NAMALWA (cell line): ENCODE measurements at places on chromosomes 3 and 15.

- no peak for DNase-seq
These were observed 129.1 kb upstream of the RAP2B start for GRCh38 chr3:153032891-153033290.

- DNase-seq = no peak
These were observed 19.5 kb downstream of the BMF start for GRCh38 chr15:40088929-40089755.

DNA sequence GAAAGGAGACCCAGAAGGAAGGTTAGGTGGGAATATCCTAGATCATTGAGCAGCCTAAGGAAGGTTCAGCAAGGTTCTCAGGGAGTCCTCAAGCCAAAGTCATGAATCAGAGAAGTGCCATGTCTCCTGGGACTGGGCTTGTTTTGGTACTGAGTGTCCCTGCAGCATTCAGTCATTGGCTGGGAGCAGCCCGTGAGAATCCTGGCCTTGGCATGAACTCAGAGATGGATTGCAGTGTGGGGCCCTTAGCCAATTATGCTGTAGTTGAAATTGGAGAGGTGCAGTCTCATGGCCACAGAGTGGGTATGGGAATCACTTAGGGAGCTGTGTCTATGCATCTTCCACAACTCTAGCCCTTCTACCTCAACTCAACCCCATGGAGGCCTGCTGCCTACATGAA lies 17.0 kb upstream of the PPM1L start:
- no peak for DNase-seq

DNA sequence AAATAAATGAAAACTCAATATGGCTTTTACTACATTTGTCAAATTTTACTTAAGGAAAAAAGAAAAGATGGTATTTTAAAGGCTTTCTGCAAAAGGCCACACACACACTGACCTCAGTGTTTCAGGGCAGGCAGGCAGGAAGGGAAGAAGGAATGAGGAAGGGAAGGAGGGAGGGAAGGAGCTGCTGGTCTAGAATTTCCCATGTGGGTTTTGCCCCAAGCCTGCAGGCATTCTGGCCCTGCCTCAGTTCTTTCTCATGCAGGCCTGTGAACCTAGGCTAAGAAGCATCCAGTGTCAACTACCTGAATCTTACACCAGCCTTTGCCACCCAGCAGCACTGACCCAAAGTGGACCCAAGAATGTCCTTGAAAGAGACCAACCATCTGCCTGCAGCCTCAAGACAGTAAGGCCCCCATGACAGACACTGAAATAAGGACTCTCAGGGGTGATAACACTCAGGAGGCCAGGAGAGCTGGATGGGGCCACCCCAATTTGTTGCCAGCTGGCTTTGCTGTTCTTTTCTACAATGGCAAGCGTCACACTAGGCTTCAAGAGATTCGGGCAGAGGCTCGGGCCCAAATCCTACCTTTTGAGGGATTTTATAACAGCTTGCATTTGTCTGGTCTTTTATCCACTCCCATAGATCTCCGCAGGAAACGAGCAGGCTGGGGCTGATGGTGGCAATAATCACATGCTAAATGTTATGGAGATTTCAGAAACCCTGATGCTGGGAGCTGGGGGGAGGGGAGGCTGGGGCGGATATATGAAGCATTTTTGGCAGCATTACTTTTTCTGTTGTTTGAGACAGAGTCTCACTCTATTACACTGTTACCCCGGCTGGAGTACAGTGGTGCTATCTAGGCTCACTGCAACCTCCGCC lies 51.4 kb downstream of the XXYLT1 start:
- no peak for DNase-seq

DNA sequence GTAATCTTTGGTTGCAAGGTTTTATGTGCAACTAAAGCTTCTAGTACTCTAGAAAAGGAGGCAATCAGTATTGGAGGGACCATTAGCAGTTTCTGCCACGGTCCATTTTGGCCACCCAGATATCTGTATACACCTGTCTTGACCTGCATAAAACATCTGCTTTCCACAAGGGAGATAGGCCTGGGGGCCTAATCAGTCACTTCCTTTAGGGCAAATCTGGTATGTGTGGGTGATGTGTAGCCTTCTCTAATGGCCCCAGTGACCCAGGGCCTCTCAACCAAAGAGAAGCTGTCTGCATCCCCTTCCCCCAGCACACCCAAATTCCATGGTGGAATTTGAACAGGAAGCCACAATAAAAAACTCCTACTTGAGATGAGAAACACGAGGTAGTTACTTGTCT lies 19.5 kb downstream of the IRAK2 start:
- DNase-seq = no peak

GRCh38 chr3:10779293-10779805 lies 36.7 kb upstream of the SLC6A11 start:
- no peak for DNase-seq

- DNase-seq = no peak
These were observed 210.1 kb upstream of the ARHGEF26 start for GRCh38 chr3:153911116-153911515.

- peak; percentile 69 for DNase-seq
These were observed 543 bp downstream of the MEF2A start for GRCh38 chr15:99566157-99566897.

GRCh38 chr3:117079997-117080396 lies 370.4 kb downstream of the TUSC7 start:
- DNase-seq = no peak

DNA sequence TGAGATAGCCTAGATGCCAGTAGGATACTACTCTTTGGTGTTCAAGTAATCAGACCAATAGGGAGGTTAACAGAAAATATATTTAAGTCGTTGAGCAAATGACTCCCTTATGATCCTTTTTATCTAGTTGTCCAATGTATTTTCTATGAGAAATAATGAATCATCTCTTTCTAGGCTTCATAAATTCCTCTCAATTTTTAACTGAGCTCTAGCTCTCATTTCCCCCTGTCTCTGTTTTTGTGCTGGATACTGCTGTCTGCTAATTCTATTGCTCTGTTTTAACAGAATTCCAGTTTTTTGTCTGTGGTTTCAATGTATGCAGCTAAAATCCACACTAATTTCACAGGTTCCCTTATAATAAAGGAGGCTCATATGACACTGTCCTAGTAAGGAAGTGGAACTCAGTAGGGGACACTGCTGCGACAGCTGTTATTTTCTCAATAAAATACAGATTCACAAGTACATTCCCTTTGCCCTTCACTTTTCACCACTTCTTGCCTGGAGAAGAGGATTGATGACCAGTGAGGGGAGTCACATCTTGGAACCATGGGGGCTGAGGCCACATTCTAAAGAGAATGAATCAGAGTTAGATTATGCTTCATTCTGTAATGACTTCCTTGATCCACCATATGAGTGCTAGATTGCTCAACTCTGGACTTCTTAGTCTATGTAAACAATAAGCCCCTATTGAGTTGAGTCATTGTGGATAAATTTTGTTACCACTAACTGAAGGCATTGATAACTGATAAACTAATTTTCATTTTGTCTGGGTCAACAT lies 558.7 kb upstream of the KCNMB2 start:
- no peak for DNase-seq

DNA sequence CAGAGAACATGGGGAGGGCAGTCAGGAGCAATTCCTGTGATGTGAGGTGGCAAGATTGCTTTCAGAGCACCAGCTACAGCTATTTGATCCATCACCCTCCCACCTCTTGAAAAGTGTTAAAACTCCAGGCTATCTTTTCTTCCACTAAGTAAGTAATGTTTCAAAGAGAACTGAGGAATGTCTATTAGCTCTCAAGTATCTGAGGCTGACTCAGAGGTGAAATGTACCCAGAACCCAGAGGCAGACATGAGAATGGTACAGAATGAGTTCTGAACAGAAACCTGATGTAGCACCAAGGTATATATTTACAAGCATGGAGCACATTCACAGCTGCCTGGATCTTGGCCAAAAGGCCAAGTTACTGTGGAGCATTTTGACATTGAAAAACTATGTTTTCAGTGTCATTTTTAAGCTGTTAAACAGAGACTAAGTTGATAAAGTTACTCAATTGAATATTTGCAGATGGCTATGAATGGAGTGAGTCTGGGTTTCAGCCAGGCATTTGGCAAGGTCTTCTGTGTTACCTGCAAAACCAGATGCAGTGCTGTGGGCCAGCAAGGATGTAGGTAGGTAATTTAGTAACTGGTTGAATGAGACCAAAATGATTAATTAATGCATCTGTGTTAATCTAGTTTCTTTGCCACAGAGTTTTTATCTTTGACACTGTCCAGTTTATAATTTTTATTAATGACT lies 227.7 kb upstream of the CD96 start:
- no peak for DNase-seq

GRCh38 chr15:73368301-73369136 lies at the start of gene HCN4:
Gene HCN4 (minus strand): TSS chr15:73368958. CDS start chr15:73368270, 688 bp downstream.
- DNase-seq = no peak

DNA sequence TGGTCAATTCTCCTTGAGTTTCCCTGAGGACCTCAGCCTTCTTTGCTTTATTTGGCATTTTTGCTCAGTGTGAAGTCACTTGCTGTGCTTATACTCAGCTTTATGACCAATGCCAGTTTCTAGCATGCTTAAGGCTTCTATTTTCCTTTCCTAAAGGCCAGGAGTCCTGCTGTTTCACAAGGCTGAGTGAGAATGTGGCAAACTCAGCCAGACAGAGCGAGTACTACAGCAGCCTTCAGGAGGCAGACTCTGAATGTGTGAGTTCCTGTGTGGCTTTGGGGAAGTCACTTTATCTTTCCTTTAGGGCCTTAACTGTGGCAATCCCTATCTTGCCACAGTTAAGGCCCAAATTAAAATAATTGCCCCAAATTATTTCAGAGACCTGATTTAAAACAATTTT lies 213.2 kb upstream of the MRPL3 start:
- DNase-seq = no peak

GRCh38 chr15:93049914-93050578 lies 39.0 kb downstream of the RGMA start:
- no peak for DNase-seq

GRCh38 chr15:39889601-39890000 lies 30.5 kb downstream of the GPR176 start:
- no peak for DNase-seq
